ENCODE measurements at places on chromosomes 1 and 21.

DNA sequence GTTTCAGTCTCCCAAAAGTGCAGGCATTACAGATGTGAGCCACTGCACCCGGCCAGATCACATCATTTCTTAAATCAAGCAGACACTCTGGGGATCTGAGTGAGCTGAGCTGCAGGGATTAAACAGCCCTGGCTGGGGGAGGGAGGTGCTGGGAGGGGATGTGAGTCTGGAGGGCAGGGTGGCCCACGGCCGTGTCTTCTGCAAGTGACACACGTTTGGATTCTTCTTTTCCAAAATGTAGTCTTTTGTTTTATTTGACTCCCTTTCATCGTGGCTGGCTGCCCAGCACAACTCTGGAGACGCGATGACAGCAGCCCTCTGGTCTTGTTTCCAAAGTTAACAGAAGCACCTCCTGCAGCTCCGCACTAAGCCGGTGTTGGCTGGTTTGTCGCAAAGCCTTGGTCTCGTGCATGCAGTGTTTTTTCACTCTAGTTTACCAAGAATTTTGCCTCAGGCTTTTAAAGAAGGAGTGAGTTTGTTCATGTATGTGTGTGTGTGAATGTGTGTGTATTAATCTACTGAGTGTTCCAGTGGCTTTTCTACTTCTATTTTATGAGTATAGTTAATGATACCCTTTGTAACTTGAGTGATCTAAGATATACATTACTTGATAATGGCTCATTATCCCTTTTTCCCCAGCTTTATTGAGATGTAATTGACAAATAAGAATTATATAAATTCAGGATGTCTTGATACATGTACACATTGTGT, 2.8 kb upstream of the KRTAP10-5 start:
- DNase-seq = peak; percentile 18

GRCh38 chr1:117734403-117734802, 128.6 kb downstream of the TENT5C start:
- DNase-seq = no peak

DNA sequence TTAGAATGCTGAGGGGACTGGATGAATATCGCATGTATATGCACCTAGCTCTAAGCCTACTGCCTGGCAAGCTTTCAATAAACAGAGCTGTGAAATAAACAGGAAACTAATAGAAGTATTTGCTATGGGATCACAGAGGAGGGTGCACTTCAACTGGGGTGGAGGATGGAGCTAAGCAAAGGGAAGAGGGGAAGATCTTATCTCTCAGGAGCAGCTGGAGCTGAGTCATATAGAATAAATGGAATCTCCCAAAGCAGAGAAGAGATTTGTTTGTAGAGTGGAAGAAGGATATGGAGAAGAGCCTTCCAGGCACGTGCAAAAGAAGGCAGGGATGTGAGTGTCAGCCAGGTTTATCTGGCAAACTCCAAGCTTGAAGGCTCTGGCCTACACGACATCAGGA, 17.0 kb upstream of the KCNA10 start:
- DNase-seq = no peak

DNA sequence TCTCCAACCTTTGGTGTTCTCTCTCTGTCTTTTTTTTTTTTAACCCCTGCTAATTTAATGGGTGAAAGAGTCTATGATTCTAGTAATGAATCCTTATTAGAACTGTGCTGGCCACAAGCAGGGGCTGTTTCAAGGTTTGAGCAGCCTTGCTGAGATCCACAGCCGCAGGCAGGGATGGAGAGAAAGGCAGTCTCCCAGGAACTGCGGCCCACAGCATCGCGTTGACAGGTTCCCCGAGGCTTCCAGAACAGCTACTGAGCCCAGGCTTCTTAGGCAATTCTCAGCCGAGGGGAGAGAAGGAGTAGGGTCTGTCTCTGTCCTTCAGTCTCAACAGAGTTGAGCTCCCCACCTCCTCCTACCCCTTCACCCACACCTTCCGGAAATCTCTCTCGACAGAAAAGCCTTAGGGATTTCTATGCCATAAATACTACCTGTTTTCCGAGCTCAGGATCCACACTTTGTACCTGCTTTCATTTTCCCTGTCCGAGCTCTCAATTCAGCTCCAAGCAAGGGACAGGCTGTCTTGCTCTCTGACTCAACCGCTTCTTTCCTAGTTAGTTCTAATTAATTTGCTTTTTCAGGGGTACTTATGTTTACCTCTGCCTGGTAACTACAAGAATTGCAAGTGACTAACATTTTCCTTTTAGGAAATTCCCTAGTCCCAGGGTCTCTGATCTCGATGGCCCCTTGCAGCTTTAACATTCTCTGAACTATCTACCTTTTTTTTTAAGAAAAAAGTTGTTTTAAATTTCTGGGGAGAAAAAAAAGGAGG, 6.7 kb upstream of the CASZ1 start:
- no peak for DNase-seq

GRCh38 chr21:25639551-25640201, 618 bp downstream of the JAM2 start:
- peak; percentile 60 for DNase-seq

- no peak for DNase-seq
These were observed 255.9 kb downstream of the FAF1 start for GRCh38 chr1:50704126-50704525.

- no peak for DNase-seq
These were observed 5.3 kb downstream of the HPCA start for GRCh38 chr1:32891630-32892029.

DNA sequence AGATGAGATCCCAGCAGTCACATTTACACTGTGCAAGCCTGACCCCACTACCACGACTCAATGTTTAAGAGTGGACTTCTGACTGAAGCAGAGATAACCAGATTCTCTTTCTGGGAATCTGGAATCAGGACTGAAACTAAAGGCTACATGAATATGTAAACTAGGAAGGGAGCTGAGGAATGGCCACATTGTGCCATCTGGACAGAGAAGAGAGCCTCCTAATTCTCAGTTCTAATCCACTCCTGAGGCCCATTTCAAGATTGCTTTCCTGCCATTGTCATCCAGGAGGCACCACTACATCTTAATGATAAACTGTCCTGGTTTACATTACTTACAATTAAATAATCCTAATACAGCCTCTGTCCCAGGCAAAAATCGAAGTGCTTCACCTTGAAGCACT, 6.5 kb downstream of the PAXBP1 start:
- DNase-seq = no peak

- no peak for DNase-seq
These were observed 136.2 kb downstream of the SLC35F3 start for GRCh38 chr1:234040446-234041317.

DNA sequence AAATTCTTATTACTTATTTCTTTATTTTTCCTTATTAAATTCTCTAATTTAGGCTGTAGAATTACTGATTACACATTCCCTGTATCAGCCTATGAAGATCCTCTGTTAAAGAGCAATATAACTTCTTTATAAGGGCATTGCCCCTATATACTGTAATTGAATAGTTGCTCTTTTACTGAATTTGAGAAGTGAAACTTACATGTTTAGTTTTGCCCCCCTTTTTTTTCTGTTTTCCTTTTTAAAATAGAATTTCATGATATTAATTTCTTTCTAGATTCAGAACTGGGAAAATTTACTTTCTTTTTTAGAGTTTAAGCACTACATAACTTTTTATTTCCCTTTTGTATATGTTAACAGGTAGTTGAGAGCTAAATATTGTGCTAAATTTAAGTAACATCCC, 29.5 kb upstream of the PGM1 start:
- no peak for DNase-seq

DNA sequence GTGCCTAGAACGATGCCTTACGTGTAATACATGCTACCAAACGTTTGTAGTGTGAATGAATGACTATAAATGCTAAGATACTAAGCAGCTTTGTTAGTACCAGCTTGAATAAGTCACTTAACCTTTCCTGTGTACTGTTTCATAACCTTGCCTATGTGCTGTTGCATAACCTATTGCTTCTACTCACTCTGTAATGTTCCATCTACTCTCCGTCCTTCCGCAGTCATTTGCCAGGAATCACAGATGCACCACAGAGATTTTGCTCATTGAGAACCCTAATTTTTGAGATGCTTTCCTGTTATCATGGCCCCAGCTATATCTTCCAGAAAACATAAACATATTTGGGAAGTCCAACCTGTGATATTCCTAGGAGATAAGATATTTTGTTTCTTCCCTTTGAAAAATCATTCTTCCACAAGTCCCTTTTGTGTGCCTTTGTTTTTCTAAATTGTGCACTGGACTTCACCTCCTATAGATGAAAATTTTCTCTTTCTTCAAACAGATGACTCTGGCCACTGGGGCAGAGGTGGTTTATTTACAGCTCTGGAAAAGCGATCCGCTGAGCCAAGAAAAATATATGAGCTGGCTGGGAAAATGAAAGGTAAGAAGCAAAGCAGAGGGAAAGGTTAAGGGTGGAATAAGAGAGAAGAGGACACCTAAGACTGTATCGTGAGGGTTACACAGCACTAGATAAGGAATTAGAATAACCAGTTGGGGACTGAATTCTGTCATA, 44.8 kb downstream of the CHD1L start:
- DNase-seq = no peak

DNA sequence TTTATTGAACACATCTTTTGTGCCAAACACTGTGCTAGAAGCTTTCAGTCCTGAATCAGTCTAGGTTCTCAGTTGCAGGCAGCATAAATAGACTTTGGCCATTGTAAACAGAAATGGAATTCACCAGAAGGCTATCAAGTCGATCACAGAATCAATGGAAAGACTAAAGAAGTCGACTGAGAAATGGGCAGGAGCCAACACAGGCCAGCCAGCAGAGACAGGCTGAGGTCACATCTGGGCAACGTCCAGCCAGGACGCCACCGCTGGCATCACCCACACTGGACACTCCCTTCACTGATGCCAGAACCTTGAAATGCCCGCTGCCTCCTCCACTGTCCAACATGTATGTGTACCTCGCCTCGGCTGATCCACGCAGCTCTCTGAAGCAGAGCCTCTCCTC, 5.5 kb upstream of the CNTN2 start:
- no peak for DNase-seq

GRCh38 chr1:231032963-231033362, 7.1 kb downstream of the FAM89A start:
- no peak for DNase-seq

DNA sequence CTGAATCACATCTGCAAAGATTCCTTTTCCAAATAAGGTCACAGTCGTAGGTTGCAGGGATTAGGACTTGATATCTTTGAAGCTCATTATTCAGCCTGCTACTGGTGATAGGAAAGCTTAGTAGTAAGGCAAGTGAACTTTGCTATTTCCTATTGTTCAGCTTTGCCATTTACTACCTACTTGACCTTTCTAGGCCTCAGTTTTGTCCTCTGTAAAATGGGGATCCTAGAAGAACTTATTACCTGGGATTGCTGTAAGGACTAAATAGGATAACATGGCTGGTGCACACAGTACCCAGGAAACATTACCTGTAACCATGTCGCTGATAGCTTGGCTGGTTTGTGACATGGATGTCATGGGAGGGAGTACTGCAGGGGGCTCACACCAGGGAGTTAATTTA, 24.5 kb downstream of the UMODL1 start:
- DNase-seq = no peak

GRCh38 chr1:210159211-210159610, 73.4 kb upstream of the SERTAD4 start:
- no peak for DNase-seq

DNA sequence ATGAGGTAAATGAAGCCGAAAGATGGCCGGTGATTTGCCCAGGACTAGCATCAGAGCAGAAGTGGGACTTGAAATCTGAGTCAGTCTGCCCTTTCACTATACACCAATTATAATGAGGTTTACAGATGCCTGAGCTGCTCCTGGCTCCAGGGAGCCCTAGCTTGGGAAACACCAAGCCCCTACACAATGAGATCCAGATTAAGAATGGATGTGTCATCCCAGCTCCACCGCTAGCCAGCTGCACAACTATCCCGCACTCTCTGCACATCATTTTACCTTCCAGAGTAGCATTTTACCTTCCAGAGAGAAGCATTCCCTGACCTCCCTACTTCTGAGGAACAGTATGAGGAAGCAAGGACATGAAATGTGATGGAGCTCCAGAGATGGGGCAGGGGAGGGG, 27.0 kb downstream of the SERTAD4 start:
- no peak for DNase-seq

- DNase-seq = no peak
These were observed 18.4 kb downstream of the DHRS3 start for GRCh38 chr1:12599657-12600056.

GRCh38 chr21:25186273-25186672, 421.0 kb downstream of the MRPL39 start:
- DNase-seq = no peak

DNA sequence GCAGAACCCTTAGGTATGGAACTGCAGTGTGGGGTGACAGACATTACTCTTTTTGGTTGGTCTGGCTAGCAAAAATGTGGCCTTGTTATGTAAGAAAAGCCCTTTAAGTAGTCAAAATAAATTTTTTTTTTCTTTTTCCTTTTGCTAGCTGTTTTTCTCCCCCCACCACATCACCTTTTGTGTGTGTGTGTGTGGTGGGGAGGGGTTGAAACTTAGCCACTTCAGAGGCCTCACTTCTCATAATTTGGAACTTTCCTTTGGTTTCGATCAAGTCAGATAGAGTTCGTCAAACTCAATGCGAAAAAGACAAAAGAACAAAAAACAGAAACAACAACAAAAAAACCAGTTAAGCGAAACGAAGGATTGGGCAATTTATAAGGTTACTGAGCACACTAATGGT, 1.9 kb upstream of the PRMT2 start:
- DNase-seq = no peak

DNA sequence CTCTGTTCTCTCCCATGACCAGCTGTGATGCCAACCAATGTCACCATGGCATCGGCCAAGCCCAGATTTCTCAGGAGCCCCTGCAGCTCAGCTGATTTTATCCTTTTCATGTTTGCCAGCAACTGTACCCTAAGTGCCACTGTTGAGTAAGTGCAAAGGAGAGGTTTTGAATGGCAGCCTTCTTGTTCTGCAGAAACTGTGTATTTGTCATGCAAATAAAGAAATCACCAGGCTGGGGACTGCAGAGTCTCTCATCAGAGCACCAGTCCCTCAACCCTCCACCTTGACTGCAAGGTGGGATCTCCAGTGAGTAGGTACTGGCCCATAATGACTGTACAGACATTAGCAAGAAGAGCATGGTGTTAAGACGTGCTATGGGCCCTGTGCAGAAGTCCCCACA, 26.6 kb downstream of the C8B start:
- no peak for DNase-seq

DNA sequence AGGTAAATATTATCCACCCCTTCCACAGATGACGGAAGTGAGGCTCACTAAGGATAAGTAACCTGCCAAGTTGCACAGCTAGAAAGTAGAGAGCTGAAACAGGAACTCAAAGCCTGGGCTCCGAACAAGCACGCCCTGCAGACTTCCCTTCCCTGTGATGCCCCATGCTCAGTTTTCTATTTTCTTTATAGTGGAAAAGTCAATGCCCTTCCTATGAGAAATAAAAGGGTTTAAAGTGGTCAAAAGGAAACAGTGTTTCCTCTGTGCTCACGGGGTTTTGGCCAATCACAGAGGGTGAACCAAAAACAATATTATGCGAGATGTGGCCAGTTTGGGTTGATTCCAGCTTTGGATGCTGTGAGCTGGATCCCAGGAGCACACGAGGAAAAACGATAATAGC, 44.5 kb downstream of the DDR2 start:
- no peak for DNase-seq

GRCh38 chr1:17573518-17574041, 34.1 kb downstream of the ARHGEF10L start:
- DNase-seq = no peak

GRCh38 chr1:197807739-197808453, 32.6 kb upstream of the DENND1B start:
- no peak for DNase-seq
